ENCODE measurements at places on chromosomes 6 and 20. TPM values are rescaled to one million over a fixed set of nuclear protein-coding genes. Genes with fewer than 3 reads are reported as not detected.

- DNase-seq, result no peak
Observed at GRCh38 chr6:164916087-164916486, 393.3 kb downstream of the C6orf118 start.

GRCh38 chr20:16441546-16442164 is 131.6 kb downstream of the KIF16B start:
- DNase-seq, result no peak

GRCh38 chr6:29647927-29648642 is 8.8 kb upstream of the MOG start:
- DNase-seq, result peak; percentile 86

DNA sequence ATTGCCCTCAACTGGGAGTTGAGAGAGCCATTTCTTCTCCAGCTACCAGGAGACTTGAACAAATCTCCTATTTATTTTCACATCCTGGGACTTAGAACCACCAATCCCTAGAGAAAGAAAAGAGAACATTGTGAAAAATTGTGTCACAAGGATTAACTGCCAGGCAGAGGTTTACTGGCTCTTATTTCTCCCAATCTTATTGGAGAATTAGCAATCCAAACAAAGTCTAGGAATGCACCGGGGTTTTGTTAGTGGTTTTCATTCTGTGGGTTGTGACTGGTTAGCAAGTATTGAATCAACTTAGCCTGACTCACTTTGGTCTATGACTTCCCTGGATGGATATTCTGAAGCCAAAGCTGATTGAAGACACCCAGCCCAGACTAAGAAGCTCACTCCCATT is 21.2 kb upstream of the ENPP5 start:
- no peak for DNase-seq

DNA sequence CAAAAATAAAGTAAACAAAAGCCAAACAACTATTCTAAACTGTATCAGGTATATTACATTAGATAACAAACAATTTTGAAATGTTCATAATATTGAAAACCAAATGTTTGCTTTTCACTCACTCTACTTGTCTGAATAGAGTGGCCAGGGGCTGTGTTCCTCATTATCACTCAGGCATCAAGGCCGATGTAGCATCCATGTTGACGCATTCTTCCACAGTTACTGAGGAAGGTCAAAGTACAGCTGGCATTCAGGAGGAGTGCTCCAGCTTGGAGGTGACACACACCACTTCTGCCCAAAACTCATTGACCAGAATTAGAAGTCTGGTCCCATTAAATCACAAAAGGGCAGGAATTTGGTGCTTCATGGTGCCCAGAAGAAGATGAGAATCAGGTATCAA is 137.6 kb upstream of the MANEA start:
- DNase-seq, result no peak

GRCh38 chr6:130057495-130057894 is 39.1 kb downstream of the L3MBTL3 start:
- DNase-seq, result no peak

GRCh38 chr6:36149476-36149875 is 19.2 kb downstream of the MAPK13 start:
- no peak for DNase-seq

DNA sequence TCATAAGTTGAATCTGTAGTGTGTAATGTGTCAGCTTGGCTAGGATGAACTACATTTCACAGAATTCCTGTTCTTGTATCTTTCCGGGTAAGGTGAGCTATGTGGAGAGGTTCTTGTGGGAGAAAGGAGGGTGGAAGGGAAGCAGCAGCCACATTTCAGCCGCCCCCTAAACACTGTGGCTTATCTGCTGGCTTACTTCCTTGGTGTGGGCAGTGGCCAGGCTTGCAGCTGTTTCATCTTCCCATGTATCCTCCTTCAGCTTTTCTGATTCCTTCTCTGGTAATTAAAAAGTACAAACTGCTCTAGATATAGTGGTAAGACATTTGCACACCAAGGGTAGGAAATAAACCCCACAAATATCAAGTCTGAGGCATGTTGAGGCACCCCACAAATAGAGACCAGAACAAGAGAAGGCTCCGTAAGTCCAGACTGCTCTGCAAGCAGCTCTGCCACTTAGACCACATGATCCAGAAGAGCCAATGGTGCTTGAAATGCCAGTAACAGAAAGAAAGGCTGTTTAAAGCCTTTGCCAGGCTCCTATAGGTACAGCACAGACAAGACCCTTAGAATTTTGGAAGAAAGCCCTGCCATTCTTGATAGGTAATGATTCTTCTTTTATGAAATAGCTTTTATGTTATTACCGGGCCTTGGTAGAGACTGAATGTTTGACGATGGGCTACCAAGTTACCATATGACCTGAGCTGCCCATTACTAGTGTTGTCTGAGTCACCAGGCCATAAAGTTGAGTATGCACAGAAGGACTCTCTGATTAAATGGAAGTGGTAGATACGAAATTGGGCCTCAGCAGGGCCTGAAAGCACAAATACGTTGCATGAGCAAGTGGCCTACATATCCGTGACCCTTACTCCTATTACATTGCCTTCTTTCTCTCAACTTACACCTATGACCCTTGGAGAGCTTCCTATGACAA is 215.0 kb upstream of the SGK1 start:
- no peak for DNase-seq

- no peak for DNase-seq
Observed at GRCh38 chr6:160462551-160463109, 114.5 kb downstream of the SLC22A3 start.

The SUMO4 gene
- 2.1 TPM for polyA plus RNA-seq

The LY86 gene
- polyA plus RNA-seq, result 0.28 TPM

The POPDC3 gene
- 5.7 TPM for polyA plus RNA-seq

The SRSF12 gene
- polyA plus RNA-seq, result 2.3 TPM

Data from GM23338 (cell line).